ENCODE measurements at places on chromosomes 3 and 15.

DNA sequence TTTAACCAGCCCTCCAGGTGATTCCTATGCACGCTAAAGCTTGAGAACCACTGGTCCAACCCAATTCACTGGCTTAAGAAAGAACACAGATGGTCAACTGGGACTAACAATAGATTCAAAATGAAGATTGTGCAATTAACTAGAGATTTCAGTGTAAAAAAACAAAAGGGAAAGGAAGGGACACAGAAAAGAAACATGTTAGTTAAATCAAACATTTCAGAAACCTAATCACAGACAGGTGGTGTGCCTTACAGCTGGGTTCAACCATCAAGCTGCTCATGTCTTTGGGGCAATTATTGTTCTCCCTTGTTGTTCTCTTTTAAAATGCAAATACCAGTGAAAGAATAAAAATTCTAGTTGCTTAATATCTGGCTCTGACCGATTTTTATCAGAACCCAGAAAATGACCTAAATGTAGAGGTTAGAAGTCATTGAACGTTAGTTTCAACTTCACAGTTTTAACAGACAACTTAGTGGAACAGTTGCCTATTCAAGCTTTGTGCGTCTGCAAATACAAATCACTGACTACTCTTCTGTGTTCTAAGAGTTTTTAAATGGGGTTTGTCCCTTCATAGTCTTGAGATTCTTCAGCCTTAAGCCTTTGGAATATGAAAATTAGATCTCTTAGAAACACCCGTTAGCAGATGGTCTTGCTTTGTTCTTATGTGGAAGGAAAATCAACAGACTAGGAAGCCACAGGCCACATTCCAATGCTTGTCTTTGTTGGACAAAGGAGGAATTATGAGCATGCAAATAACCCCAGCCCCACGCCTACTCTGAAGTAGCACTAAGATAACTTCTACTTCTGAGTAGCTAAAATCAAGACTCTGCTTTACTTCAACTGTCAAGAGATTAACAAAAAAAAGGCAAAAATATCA lies 223.4 kb downstream of the ATP8B4 start:
- no peak for DNase-seq

DNA sequence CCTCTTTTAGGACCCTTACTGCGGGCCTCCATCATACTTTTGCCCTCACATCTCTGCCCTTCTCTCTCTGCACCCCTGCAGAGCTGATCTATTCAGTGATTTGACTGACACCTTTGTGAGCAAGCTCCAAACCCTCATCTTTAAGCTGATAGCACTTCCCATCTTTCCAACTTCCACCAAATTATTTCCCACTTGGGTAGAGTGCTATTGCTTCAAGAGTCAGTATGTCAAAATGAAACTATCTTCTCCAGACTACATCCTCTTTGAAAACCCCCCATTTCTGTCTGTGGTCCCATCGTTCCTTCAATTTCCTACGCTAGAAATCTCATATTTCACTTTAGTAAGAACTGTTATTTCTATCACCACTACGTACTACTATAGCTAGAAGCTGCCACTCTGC lies 19.7 kb downstream of the ZWILCH start:
- no peak for DNase-seq

DNA sequence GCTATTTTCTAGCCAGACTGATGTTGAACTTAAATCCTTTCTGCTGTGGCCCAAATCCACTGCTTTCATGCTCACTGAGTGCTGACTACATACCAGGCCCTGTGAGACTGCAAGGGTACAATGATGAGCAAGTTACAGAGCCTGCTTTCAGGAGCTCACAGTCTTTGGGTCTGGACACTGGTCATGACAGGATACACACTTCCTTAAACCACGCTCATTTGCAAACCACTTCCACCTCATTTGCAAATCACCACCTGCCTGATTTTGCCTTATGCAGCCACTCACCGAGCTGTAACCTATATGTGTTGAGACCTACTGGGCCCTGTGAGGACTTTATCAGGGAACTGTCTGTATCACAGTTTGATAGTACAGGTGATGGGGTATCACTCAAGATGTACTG lies 50.2 kb upstream of the LRRC58 start:
- DNase-seq, result no peak

- peak; percentile 18 for DNase-seq
Measured at GRCh38 chr15:23567921-23568320, 2.4 kb downstream of the MKRN3 start.

DNA sequence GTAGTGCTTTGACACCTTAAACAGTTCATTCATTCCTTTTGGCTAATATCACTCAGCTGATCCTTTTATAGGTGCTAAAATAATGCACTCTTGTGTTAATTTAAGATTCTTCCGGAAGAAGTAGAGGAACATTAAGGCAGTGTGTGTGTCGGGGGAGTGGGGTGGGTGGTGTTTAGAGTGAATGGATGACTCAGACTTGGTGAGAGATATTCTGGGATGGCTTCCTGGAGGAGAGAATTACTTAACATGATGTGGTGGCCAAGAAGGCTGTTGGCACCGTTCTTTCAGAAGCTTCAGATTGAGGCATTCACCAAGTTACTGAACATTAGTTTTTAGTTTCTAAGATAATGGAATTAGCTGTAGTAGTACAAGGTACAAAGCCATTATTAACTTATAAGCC lies 125.6 kb upstream of the ROPN1 start:
- DNase-seq, result no peak

DNA sequence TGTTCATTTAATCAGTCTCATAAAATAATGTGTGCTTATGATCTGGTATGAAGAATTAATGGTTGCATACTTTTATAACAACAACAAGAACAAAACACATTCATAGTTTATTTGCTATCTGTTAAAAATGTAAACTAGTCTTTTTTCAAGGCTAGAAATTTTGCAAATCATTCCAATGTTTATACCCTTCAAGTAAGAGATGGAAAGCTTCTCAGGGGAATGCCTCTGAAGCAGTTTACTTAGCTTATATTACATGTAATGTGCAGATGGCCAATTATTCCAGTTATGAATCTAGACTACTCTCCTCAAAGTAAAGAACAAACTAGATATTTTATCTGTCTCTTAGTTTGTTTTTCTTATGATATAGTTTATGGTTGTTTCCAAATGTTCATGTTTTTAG lies 575.4 kb downstream of the NAALADL2 start:
- no peak for DNase-seq

DNA sequence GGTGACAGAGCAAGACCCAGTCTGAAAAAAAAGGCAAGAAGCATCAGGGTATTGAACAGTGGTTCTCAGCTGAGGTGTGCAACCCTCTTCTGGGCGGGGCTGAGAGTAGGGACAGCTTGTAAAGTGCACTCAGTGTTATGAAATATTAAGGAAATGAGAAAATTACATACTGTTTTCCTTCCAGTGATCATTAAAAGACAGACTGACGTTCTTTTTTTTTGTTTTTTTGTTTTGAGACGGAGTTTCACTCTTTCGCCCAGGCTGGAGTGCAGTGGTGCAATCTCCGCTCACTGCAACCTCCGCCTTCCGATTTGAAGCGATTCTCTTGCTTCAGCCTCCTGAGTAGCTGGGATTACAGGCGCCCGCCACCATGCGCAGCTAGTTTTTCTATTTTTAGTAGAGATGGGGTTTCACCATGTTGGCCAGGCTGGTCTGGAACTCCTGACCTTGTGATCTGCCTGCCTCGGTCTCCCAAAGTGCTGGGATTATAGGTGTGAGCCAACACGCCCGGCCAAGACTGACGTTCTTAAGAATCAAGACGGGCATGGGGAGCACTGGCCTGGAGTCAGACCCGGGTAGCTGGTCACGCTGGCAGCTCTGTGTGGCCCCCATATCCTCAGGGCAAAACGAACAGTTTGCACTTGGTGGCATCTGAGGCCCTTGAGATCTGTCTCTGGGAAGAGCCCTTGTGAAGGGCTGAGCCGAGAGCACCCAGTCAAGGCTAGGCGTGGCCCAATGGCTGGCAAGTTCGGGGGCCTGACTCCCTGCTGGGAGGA lies 11.4 kb downstream of the MAN2A2 start:
- no peak for DNase-seq

DNA sequence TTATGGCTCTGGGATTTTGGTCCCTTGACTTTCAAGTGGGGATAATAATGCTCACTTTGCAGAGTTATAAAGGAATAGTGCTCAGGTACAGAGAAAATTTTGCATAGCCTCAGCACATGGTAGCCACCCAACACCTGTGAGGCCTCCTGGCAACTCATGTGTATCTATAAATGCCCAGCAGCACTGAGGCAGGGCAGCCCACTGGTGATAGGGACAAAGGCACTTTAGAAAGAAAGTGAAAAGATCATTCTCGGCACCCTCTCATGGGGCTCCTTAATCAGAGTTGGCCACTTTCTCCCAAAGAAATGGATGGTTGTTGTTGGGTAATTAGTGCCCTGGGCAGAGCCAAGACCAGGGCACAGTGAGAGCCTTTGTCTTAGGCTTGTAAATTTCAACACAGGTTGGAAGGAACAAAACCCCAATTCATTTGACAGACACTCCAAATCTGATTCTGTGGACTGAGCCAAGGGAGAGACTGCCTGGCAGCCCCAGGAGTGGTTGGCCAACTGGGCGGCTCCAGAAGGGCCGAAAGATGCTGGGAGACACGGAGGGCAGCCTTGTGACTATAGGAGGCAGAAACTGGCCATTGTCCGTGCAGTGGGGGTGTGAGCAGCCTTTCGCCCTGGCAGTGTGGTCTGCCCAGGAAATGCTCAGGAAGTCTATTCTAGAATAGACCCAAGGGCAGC lies 213.2 kb upstream of the RGMA start:
- DNase-seq, result no peak

DNA sequence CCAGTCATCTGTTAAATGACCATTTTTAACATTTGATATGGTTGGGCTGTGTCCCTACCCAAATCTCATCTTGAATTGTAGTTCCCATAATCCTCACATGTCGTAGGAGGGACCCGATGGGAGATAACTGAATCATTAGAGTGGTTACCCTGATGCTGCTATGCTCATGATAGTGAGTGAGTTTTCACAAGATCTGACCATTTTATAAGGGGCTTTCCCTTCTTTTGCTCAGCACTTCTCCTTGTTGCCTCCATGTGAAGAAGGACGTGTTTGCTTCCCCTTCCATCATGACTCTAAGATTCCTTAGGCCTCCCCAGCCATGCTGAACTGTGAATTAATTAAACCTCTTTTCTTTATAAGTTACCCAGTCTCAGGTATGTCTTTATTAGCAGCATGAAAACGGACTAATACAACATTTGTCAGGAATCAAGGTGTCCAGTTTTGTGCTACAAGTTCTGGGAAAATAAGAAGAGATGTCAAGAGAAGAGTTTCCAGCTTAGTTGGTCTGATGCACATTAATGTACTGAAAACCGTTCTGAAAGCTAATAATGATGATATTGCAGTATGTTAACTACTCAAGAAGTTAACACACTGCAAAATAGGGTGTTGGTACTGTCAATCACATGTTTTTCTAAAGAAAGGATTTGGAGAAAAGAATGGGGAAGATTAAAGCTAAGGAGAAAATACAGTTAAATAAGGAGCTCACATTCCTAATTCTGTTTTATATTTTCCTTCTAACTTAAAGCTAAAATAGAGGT lies 67.9 kb downstream of the ATP8B4 start:
- DNase-seq, result no peak

DNA sequence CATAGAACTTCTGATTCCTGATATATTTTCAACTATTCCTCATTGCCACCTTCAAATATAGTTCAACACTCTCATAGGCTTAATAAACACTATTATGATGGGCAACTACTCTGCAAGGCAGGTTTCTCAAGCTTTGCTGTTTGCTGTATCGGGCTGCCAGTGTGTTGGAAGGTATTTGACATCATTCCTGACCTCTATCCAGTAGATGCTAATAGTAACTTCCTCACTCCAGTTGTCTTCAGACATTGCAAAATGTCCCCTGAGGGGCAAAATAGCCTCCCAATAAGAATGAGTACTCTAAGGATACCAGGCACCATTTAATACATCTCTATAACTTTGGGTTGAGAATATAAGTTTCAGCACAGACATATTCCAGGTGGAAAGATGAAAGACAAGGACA lies 147.5 kb upstream of the PFN2 start:
- DNase-seq, result no peak

GRCh38 chr3:125033135-125033534 lies 22.7 kb downstream of the HEG1 start:
- no peak for DNase-seq

- no peak for DNase-seq
Measured at GRCh38 chr3:184037816-184038215, 6.3 kb downstream of the HTR3D start.

DNA sequence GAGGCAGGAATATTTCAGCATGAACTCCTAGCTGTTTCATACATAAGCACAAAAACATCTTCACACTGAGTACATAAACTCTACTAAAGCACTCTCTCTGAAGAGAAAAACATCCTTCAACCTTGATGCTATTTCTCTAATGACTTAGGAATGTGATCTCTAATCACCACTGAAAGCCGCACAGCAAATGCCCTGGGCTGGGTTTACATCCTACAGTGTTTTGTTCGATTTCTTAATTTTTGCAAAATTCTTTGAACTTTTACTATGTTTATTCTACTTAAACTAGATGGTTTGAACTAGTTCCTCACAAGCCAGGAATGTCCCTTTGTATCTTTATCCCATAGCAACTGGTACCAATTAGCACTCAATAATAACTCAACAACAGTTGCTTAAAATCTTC lies 130.9 kb upstream of the ABI3BP start:
- no peak for DNase-seq

GRCh38 chr3:151604891-151605290 lies 128.8 kb upstream of the AADACL2 start:
- no peak for DNase-seq

GRCh38 chr3:25156626-25157025 lies 271.4 kb upstream of the RARB start:
- no peak for DNase-seq

DNA sequence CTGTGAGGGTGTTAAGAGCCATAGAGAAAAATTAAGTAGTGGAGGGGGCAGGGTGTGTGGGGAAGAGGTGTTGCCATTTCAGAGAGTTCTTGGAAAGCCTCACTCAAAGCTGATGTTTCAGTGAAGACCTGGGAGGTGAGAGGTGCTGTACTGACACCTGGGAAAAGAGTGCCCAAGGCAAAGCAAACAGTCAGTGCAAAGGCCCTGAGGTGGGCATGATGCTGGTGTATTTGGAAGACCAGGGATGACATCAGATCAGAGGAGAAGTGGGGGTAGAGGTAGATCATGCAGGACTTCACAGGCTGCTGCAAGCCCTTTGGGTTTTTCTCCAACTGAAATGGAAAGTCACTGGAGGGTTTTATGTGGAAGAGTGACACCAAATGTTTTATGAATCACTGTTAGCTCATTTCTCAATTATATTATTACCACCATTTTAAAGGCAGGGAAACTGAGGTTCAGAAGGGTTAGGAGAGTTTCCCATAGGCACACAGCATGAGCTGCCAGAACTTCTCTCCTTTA lies 42.8 kb upstream of the SMAD3 start:
- no peak for DNase-seq

- DNase-seq, result no peak
Measured at GRCh38 chr3:30729512-30729911, 123.1 kb downstream of the TGFBR2 start.
